ENCODE measurements at places on chromosomes 4 and X.

GRCh38 chr4:116829187-116829586 is 256.2 kb downstream of the TRAM1L1 start:
- DNase-seq, result no peak

DNA sequence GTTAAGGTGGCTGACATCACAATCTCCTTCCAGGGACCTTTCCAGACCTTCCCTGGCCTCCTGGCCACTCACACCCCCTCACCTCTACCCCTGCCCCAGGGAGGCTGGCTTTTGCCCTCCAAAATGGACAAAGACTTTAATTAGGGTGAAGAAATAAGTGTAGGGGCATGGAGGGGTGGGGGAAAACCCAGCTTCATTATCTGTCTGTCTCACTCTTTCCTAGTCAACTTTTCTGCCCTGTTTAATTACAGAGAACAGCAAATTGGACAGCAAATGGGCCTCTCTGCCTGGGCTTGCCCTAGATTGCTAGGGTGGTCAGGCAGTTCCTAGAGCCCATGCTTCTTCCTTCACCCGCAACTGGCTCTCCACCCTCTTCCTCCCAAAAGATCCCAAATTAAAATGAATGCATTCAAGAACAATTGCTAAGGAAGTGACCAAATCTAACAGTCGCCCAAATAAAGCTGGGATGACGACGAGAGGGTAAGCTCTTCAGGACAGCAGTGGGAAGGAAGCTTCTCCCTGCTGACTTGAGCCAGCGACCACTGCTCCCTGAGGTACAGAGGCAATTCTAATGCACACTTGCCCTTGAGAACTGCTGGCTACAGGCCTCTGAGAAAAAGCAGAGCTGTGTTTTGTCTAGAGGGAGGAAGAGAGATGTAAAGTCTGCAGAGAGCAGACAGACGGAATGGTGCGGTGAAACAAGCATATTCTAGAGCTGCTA is 12.4 kb downstream of the RAI2 start:
- no peak for DNase-seq

DNA sequence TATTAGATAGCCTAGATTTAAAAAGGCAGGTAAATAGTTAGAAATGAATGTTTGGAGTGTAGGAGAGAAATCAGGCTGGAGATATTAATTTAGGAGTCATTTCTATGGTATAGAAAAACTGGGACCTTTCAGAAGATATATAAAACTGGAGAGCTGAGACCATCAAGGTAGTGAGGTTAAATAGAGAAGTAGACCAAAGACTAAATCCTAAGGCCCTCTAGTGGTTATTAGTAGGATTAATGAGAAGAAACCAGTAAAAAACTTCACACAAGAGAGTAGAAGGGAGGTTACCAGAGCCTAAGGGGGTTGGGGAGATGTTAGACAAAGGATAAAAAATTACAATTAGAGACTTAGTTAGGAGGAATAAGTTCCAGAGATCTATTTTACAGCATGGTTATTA is 351.0 kb upstream of the SPANXN1 start:
- no peak for DNase-seq

DNA sequence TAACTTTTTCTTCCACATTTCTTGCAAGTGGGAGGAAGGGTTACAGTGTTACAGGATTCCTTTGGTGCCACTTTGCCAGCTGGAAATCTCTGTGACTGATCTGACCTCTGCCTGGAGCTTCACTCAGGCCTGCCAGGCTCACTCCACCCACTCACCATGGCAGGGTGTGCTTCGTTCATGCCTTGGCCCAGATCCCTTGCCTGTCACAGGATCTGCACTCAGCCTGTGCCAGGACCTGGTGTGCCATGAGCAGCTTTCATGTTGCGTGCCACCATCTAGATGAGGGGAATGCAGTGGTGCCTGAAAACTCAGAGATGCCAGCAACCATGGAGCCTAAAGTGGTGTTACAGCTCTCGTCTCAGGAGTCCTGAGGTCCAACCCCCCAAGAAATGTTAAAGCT is 2596.4 kb downstream of the PCDH7 start:
- DNase-seq, result no peak

DNA sequence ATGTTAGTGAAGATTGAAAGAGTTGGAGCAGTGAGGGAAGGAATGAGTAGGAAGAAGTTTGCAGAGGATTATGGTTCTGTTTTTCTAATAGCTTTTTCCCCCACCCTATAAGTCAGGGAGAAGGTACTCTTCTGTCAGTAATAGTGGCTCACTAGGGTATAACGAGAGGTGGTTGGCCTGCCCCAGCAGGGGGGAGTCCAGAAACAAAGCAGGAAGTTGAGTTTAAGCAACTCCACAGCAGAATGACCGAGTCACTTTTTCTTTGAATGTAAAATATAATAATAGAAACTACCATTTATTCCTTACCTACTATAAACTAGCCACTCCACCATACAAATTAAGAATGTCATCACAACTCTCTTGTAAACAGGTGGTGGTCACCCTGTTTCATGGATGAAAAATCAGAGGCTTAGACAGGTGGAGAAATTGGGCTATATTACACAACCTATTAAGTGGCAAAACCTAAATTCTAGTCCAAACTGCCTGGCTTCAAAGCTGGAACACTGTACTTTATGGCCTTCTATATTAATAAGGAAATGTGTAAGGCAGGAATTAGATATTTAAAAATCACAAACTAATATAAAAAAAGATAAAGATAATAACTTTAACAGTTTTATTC is 21.9 kb downstream of the AP1AR start:
- no peak for DNase-seq

GRCh38 chrX:125782184-125782583 is 383.9 kb downstream of the DCAF12L2 start:
- no peak for DNase-seq

DNA sequence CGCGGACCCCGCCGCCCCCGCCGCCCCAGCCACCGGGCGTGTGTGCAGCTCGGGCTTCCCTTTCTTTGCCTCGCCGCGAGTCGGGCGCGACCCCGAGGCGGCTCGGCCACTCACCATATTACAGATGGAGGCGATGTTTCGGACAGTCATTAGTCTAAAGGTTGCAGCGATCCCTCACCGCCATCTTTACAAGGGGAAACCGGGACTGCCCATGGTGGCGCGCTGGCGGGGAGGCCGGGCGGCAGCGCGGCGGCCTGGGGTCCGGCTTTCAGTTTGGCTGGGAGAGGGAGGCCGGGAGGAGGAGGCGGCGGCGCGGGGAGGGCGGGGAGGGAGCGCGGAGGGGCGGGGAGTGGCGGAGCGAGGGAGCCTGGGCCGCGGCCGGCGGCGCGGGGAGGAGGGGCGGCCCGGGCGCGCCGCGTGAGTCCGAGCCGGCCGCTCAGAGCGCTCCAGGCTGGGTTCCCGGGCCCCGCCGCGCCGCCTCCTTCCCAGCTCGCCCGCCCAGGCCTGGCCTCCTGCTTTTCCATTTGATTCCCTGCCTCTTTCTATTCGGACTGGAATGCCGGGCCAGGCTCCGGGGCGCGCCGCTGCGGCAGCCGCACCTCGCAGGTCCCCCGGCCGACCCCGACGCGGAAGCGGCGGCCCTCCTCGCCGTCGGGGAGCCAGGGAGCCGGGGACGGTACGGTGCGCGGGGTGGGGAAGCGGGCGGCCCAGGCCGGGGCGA is at the start of gene USP46:
Gene USP46 (minus strand): TSS at position 301 of the 721 bp plus-strand sequence. CDS start 151 bp downstream, at position 150.
- peak; percentile 29 for DNase-seq

GRCh38 chr4:55032788-55033187 is 92.6 kb downstream of the KDR start:
- no peak for DNase-seq

DNA sequence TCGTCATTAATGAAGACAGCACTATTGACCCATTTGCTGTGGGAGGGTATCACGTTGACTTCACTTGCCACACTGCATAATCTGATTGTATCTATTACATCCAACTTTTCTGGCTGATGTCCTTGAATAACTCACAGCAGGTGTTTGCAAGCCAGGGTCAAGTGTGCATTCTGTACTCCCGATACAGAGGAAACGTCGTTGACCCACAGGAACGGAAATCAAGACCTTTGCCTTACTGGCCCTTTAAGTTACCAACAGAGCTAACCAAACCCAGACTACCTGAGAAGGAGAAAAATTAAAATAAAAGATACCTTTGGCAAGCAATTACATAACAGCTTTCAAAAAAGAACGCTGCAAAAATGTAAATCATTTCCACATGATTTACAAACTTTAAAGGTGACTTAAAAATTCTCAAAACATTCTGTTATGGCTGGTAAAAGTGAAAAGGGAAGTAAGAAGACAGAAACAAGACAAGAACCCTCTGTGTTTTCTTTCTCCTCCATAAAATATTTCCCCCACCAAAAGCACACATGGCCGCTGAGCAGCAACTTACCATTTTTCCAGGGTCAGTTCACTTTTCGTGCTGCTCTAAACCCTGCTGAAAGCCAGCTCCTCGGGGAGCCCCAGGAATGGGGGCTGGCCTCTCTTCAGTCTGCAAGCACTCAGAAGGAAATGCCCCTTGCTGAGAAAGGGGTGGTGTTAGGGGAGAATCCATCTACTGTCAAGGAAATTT is 6.5 kb upstream of the SHISA3 start:
- DNase-seq, result no peak

DNA sequence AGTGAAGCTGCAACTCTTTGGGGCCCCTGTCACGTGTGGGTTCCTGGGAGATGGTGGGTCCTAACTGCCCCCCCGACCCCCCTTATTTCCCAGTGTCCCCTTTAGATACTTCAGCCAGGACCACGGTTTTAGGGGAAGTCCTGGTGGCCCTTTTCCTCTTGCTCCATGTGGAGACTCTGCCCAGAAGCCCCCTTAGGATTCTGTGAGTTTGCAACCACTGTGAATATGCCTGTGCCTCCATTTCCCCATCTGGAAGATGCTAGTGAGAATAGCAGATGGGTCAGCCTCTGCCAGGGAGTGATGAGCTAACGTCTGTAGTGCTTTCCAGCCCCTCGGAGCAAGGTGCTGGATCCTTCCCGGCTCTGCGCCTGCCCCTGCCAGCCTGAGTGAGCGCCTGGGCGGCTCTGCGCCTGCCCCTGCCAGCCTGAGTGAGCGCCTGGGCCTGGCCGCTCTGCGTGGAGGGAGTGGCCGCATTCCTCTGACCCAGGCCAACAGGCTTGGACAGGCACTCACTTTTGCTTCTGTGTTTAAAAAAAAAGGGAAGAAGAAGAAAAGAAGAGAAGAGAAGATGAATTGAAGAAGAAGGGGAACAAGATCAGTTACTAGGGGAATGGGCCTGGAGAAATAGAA is 6.7 kb upstream of the CITED1 start:
- DNase-seq, result no peak
